Left ventricle myocardium superior (tissue), 1 donor: ENCODE measurements at places on chromosomes 11 and 22. TPM values are rescaled to one million over a fixed set of nuclear protein-coding genes. Genes with fewer than 3 reads are reported as not detected.

The OR11H1 gene
- total RNA-seq: not detected

The SCGB1A1 gene
- total RNA-seq: not detected

The DNAJB7 gene
- total RNA-seq: not detected

The FOLR3 gene
- 1.2 TPM for total RNA-seq

The LMF2 gene
- 27.6 TPM for total RNA-seq

The TMEM80 gene
- 9.0 TPM for total RNA-seq

The CHRM1 gene
- 0.07 TPM for total RNA-seq

The ISX gene
- not detected for total RNA-seq

The MS4A1 gene
- total RNA-seq: not detected

The EHD1 gene
- total RNA-seq: 52.5 TPM

The ADAMTS8 gene
- 0.42 TPM for total RNA-seq

The PLAAT3 gene
- total RNA-seq: 149 TPM

The OR4D5 gene
- total RNA-seq: not detected

The FHIP1B gene
- total RNA-seq: 16.3 TPM

The MN1 gene
- 5.3 TPM for total RNA-seq

The CCDC73 gene
- total RNA-seq: not detected

The NXPE1 gene
- not detected for total RNA-seq

The GLB1L3 gene
- not detected for total RNA-seq

The MYRF gene
- total RNA-seq: 2.1 TPM

The SEC14L6 gene
- total RNA-seq: not detected

The HORMAD2 gene
- total RNA-seq: not detected

The TSPAN32 gene
- 19.9 TPM for total RNA-seq

The OR52N4 gene
- not detected for total RNA-seq

The PHRF1 gene
- total RNA-seq: 18.5 TPM
